ENCODE measurements at places on chromosomes 1 and 21.

DNA sequence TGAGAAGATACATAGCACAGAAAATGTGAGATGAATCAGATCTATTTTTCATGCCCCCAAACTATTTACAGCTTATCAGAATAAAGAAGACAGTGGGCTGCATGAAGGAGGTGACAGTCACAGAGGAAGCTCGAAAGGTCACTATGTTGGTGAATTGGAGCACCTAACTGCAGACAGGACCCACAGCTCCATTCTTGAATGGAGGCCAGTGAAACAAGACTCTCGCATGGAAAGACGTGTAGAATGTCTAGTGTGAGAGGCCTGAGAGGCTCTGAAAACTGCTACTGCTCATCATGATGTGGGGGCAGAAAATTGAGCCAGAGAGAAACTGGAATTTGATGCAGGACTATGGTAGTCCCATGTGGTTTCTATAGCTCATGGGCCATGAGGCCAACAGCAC is 60.3 kb upstream of the CCDC190 start:
- DNase-seq = no peak

DNA sequence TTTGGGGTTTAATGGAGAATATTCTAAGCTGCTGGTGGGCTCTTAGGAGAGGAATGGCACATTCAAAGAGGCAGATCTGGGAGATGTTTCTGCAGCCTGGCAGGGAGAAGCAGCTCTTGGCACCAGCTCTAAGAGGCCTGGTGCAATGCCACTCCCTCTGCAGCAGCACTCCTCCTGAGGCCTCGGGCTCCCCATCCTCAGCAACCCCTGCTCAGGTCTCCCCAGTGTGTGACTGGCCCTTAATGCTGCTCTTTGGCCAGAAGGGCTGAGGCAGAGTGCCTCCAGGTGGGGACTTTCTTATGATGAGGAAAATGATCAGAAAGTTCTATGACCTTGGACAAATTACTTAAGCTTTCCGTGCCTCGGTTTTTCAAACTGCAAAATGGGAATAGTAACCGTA is 55.5 kb downstream of the MAB21L3 start:
- no peak for DNase-seq

DNA sequence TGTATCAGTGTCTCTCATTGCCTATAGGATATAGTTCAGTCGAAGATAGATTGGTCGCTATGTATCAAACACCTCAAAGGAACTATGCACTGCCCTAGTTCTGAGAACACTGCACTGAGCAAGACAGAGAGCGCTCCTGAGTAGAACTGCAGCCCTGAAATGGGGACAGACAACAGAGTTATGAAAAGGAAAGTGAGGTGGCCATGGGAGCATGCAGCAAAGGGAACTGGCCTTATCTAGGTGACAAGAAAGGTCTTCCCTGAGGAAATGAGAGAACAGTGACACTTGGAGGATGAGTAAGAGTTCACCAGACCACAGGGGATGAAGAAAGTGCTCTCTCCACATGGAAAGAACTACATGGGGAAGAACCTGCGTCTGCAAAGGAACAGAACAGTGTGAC is 7.5 kb upstream of the G0S2 start:
- DNase-seq = no peak

- DNase-seq = no peak
Measured at GRCh38 chr1:8152731-8153702, 126.9 kb upstream of the ERRFI1 start.

- no peak for DNase-seq
Measured at GRCh38 chr21:33244082-33244778, 14.5 kb downstream of the IFNAR2 start.

DNA sequence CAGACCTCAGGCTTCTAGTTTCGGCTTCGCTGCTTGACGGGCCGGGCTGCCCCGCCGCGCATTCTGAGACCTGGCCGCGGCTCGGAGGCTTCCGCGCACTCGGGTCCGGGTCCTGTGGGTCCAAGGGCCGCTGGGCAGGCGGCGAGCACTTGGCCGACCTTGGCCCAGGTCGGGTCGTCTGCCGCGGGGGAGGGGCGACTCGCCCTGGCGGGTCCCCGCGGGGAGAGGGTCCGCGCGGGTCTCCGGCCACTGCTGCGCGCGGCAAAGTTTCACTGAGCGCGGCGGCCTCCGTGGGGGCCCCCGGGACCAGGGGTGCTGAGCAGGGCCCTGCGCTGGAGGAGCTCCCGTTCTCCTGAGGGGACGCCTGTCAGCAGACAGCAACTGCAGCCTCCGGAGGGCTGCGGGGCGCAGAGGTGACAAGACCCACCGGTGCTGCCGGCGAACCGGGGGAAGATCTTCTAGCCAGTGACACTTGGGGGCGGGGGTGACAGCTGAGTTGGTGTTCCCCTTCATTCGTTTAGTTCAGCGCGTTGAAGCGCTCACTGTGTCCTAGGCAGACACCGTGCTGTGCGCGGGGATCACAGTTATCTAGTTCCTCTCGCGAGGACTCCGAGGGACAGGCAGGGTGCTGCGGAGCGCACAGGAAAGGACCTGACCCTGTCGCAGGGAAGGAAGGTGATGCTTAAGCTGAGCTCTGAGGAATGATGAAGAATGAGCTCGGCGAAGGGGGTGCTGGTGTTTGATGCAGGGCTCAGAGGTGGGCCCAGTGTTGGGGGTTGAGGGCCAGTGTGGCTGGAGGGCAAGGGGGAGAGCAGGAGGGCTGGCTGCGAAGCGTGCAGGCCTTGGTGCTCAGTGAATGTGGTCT is 725 bp downstream of the MTFR1L start:
- peak; percentile 57 for DNase-seq

DNA sequence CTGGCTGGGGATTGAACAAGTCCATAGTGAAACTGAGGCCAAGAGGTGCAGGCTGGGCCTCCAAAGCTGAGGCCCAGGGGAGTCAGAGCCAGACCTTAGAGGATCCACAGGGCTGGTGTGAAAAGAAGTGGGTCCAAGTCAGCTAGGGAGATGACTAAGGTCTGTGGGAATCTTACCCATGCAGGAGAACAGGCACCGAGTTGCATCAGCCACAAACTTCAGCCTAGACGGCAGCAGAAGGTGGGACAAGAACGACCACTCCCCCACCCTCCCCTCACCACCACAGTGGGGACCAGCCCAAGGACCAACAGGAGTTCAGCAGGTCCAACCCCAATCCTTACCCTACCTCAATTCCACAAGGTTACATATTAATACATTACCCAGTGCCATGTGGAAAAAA is 282.3 kb downstream of the TTLL7 start:
- no peak for DNase-seq

GRCh38 chr1:27644369-27645070 is 9.5 kb upstream of the FGR start:
- DNase-seq = no peak

DNA sequence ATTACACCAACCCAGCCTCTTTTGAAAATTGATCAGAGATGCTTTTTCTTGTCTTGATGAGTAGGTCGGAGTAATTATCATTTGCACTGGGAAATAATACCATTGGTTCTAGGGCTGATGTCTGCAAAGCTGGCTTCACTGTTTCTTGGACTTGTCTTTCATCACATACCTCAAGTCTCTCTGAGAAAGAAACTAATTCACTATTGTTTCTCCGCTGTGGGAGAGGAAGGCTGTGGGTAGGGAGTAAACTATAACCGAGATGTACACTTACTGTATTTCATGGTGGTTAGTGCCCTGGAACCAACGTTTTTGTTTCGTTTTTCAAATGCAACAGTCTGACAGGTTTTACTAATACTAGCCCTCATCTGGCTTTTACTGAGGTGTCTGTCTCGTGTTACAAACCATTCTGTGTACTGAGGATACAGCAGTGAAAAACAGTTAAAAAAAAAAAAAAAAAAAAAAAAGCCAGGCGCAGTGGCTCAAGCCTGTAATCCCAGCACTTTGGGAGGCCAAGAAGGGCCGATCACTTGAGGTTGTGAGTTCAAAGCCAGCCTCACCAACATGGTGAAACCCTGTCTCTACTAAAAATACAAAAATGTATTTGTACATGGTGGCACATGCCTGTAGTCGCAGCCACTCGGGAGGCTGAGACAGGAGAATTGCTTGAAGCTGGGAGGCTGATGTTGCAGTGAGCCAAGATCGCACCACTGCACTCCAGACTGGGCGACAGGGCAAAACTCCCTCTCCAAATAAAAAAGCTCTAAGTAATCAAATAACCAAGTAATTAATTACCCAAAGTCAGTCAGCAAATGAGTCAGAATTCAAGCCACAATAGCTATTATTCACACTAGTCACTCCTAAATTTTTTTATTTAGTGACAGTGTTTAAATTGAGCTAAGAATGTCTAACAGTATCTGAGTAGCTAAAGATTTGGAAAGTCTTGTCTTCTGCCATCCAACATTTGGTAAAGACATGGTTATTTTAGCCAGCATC is 23.3 kb downstream of the TOMM20 start:
- no peak for DNase-seq

DNA sequence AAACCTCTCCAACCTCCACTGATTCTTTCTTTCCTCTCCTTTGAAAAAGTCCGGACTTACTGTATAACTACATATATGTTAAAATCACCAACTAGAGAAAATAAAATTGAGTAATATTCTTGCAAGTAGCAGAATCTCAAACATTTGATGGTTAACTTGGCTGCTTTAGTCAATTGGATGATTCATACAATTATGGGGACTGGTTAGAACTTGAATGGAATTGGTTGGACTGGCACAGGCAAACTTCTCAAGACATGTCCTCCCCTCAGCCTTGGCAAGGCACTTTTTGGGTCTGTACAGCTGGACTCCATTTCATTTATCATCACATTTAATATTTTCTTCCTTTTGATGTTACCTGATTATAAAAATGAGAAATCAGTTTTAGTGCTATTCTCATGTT is 6.5 kb downstream of the WLS start:
- no peak for DNase-seq

- DNase-seq = no peak
Measured at GRCh38 chr1:115539736-115540135, 102.0 kb upstream of the VANGL1 start.

DNA sequence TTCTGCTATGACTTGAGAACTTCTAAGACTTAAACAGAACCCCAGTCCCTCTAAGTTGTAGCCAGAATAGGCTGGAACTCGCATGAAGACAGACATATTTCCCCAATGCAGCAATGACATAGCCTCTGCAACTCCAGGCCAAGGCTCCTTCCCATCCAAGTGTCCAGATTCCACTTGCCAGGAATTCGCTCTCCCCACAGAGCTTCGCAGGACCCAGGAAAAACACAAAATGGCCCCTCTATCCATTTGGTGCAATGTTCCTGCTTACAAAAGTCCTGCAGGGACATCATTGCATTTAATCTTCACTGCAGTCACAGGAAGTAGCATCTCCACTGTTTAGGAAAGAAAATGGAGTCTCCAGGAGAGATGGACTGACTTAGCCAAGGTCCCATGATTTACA is 147.5 kb upstream of the KLHDC7A start:
- no peak for DNase-seq

DNA sequence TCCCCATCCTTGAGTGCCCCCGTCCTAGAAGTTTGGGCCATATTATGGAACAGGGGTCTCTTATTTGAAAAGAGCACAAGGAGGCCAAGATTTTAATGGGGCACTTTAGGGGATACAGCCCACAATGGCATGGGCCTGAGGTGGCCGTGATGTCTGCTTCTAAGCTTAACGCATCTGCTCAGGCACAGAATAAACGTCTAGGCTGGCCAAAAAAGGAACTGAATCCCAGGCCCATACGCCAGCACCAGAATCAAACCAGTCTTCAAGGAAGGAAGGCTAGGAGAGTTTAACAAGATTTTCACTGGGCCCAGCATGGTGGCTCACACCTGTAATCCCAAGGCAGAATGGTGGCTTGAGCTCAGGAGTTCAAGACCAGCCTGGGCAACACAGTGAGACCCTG is 9.2 kb upstream of the SARS1 start:
- DNase-seq = no peak

All from WERI-Rb-1 (cell line).